ENCODE measurements at places on chromosomes 13 and 19.

DNA sequence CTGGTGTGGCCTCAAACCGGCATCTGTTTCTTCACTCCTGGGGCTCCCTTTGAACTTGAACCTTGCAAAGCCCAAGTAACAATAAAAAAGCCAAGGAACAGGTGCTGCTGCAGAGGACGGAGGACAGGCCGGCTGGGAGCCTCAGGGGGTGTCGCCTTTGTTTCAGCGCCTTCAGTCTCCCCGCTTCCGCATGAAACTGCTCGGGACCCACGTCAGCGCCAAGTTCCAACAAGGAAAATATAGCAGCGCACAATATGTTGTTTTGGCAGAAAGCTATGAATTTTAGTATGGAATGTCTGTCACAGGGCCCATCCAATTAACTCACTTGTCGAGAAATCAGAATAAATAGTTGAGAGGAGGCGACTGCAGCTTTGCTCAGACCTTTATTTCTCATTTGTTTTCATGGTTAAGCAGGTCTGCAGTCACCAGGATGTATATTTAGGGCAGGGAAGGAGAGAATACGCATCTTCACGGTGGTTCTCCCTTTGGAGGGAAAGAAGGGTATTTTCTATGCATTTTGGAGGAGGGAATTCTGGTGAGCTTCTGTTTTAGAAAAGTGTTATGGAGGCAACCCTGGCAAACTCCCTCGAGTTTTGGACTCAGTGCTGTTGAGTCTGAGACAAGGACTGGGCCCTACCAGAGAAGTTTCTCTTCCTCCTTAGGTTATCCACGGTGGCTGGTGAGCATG is 34.3 kb upstream of the MEDAG start:
- H3K4me1 ChIP-seq: peaks cover 6% of the 10 kb centered on the region
- H3K4me3 ChIP-seq: no peak overlapping the region
- no peak overlapping the region for H3K27ac ChIP-seq
- no peaks in the 10 kb centered on the region for H3K36me3 ChIP-seq

- no peaks in the 10 kb centered on the region for H3K27me3 ChIP-seq
- no peaks in the 10 kb centered on the region for H3K36me3 ChIP-seq
- H3K27ac ChIP-seq: no peak overlapping the region
- DNase-seq: no peak
- no peak overlapping the region for H3K4me3 ChIP-seq
Observed at GRCh38 chr19:3785451-3785937, 687 bp downstream of the MATK start.

DNA sequence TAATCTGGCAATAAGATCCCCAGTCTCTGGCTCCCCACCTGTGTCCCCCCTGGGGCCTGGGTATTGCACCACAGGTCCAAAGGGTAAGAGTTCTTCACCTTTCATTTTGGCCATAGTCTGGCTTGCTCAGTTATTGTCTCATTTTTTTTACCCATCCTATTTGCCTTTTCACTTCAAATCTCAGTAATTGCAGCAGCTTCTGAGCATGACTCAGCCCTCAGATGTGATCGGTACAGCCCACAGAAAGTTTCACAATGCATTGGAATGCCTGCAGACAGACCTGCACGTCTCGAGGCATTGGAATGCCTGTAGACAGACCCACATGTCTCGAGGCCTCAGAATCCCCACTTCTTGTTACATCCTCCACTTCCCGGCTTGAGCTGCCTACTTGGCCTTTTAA is 173.6 kb downstream of the NUFIP1 start:
- H3K27me3 ChIP-seq: no peaks in the 10 kb centered on the region
- no peak overlapping the region for H3K27ac ChIP-seq
- no peaks in the 10 kb centered on the region for H3K36me3 ChIP-seq
- no peak for DNase-seq

DNA sequence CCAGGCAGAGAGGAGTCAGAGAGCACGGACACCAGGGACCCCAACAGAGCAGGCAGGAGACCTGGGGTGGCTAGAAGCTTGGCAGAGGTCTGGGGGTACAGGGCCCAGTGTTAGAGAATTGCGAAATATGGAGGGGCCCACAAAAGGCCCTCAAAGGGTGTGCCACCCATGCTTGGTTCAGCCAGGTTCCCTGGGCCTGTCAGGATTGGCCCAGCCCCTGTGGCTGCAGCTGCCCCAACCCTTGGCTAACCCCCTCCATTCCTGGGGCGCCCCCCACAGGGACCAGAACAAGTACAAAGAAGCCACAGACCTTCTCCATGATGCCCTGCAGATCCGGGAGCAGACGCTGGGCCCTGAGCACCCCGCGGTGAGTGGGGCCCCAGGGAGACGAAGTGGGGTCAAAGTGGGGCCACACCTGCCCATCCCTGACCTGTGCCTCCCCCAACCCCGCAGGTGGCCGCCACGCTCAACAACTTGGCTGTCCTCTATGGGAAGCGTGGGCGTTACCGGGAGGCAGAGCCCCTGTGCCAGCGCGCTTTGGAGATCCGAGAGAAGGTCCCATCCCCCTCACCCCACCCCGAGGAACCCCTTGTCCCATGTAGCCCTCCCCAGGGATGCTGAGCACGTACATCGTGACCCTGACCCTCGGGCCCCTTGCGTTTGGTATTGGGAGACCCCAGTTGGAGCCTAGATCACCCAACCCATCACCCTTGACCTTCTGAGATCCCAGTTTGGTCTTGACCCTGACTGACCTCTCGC is 8.0 kb downstream of the KLC3 start:
- H3K4me1 ChIP-seq: no peaks in the 10 kb centered on the region
- no peak for DNase-seq
- no peaks in the 10 kb centered on the region for H3K27me3 ChIP-seq
- no peaks in the 10 kb centered on the region for H3K36me3 ChIP-seq

All from Panc1 (cell line).